Caudate nucleus (tissue), 63 donors: ENCODE measurements at places on chromosomes 12 and 14.

DNA sequence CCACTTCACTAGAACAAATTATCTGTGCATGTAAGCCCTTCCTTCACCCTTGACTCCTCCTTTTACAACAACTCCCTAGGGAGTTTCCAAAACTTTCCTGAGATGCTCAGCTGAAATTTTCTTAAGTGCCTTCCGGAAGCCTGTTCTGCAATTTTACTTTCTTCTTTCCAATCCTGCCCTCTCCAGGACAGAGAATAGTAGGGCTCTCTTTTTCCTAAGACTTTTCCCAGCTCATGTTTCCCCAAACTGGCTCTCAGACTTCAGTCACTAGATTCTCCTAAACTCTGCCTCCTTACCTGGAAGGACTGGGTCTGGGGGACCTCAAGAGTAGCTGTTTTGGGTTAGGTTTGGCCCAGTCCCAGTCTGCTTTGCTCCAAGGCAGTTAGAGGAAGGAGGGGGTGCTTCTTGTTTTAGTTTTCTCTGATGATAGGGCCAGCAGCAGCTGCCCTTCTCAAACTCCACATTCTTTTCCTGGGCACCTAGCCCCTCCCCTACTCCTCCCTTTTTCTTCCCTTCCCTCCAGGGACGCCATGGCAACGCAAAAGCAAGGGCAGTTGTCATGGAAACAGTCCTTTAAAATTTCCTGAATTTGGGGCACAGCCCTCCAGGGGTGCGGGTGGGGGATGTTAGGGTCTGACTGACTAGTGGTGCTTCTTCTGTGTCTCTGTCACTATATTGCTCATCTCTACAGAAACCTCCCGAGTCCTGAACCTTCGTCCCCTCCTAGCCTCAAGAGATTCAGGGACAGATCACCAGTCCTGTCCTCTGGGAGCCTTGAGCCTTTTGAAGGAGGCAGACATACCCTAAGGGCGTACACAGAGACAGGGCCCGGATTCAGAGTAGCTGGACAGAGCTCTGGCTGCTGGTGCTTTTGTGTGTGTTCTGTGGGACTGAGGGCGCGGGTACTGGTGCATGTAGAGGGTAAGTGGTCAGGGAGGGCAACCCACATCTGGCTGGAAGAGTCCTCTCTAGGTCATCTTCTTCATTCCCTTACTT is 17.0 kb downstream of the PPP1R1A start:
- DNase-seq, result no peak

DNA sequence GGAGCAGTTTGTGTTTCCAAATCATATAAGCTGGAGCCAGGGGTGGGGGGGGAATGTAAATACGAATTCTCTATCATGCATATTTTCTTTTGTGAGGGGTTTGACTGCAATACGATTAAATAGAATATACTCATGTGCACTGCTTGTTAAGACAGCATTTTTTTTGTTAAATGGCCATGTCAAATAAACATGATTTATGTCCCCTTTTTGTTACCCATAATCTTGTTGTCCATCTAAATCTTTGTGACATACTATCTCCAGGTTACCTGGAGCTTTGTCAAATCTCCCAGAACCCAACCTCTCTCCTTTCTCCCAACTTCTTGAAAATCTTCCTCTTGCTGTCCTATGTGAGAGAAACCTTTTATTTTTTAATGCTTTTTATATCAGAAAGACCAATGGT is 233.1 kb downstream of the SLC25A21 start:
- no peak for DNase-seq

DNA sequence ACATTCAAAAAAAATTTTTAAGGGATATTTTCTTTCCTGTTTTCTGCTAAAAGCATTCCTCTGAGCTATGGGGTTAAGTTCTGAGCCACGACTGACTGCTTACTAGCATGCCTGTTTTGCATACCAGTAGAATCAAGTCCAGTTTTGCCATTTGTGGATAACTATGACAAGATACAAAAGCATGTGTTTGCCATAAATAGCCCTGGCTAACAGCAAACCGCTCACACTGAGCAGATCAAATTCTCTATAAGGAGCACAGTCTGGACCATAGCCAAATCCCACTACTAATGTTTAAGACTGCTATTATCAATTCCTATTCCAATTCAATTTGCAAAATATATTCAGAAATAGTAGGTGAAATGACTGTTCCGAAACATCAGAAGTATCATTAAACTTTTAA is 3.2 kb downstream of the CFL2 start:
- DNase-seq, result no peak

- no peak for DNase-seq
Measured at GRCh38 chr12:124130691-124131591, 157.9 kb downstream of the ZNF664 start.

GRCh38 chr14:28772613-28773012 is 6.0 kb downstream of the FOXG1 start:
- no peak for DNase-seq
